Fibroblast of skin of left quadriceps (primary cell): ENCODE measurements at places on chromosomes 13 and 19.

GRCh38 chr13:113470073-113470472 is 16.8 kb upstream of the ADPRHL1 start:
- DNase-seq: no peak

- DNase-seq: no peak
Measured at GRCh38 chr19:42410371-42410770, 16.8 kb downstream of the LIPE start.

DNA sequence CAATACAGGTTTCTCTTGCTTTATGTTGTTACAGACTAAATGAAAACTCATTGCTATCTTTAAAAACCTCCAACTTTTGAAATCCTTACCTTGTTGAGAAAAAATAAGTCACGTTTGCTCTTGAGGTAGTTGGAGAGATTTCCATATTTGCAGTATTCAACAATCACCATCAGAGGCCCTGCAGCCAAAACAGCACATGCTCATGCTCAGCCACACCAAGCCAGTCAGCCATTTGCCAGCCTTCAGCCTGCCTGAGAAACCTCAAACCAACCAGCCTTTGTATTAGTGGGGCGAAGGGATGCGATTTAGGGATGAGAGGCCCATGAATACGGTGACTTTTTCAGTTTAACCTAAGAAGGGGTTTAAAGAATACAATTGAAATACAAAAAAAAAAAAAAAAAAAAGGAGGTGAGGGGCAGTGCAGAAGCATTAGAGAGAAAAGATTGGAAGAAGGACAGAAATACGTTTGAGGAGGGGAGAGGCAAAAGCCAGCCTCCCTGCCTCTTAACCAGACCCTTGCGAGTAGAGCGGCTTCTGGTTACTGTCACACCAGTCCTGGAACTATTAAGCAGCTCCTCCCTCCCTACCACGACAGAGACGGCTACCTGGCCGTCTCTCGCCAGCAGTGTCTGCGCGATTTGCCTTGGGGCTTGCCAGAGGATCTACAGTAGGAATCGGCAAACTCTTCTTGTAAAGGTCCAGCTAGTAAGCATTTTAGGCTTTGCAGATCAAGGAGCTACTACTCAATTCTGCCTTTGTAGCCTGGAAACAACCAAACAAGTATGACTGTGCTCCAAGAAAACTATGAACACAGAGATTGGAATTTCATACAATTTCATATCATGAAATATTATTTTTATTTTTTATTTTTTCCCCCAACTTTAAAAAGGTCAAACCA is 167.3 kb downstream of the FLT1 start:
- DNase-seq: no peak

DNA sequence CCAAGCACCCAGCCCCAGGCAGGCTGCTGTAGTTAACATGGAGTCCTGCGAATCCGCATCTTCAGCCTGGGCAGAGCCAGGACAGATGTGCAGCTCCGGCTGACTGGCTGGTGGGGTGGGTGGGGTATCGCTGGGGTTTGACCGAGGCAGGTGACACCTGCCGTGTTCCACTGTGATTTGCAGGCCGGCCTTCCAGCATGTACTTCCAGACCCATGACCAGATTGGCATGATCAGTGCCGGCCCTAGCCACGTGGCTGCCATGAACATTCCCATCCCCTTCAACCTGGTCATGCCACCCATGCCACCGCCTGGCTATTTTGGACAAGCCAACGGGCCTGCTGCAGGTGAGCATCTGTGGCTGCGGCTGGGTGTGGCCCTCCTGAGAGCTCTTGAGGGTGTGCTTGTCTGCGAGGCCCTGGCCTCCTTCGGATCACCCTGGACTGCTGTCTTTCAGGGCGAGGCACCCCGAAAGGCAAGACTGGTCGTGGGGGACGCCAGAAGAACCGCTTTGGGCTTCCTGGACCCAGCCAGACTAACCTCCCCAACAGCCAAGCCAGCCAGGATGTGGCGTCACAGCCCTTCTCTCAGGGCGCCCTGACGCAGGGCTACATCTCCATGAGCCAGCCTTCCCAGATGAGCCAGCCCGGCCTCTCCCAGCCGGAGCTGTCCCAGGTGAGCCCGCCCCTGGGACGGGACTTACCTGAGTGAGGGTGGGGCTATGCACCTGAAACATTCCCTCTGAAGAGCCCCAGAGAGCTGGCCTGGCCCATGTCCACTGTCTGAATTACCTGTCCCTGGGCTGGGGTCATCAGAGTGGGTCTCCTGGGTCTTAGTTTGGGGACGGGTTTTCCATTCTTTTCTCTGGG is 30.6 kb downstream of the CERS1 start:
- no peak for DNase-seq

GRCh38 chr13:108326309-108326708 is 56.8 kb downstream of the TNFSF13B start:
- DNase-seq: no peak

- no peak for DNase-seq
Measured at GRCh38 chr13:20130012-20130411, 30.8 kb downstream of the GJA3 start.

- no peak for DNase-seq
Measured at GRCh38 chr13:28299916-28300315, 161.6 kb downstream of the PAN3 start.

DNA sequence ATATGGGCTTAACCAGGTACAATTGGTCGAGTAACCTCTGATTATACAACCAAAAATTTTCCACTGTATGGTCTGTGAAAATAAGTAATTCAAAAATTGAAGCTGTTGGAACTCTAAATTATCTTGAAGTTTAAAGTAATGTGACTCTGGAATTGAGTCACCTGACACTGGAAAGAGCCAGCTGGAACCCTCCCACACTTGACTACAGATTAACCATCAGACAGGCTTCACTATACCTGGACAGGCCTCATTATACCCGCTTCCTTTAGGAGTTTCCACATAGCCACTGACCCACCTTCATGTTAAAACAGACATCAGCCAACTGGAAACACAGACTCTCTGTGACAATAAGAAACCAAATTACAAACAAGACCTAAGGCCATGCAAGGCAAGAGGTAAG is 1.3 kb downstream of the ZNF433 start:
- DNase-seq: no peak

- no peak for DNase-seq
Measured at GRCh38 chr13:45811891-45812694, 39.5 kb downstream of the SIAH3 start.

GRCh38 chr13:59437544-59438301 is 726.0 kb downstream of the DIAPH3 start:
- no peak for DNase-seq

DNA sequence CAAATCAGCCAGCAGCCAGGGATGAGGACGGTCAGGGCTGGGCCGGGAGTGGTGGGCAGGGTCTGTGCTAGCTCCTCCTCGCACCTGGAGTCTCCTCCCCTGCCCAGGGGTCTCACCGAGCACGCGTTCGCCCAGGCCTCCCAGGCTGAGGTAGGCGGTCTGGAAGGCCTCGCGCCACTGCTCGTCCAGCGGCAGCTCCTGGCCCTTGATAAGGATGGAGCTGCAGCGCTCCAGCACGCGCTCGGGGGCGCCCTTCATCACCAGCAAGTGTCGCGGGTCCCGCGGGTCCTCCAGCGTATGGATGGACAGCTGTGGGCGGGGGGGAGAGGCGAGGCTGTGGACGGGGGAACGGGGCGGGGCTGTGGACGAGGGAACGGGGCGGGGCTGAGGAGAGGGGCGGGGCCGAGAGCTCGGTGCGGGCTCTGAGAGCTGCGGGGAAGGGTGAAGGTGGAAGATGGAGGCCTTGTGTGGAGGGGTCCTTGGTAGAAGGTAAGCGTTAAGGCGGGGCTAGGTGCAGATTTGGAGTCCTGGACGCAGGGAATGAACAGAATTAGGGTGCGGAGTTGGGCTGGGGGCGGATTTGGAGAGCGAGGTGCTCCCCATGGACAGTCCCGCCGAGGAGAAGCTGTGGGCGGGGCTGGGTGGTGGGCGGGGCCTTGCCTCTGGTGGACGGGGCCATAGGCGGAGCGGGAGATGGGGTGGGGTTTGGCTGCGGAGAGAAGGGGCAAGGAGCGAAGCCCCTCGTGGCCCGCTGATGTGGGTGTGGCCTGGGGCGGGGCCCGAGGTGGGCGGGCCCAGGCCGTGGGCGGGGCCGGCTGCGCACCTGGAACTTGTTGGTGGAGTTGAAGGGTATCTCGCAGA is 5.7 kb downstream of the ATP4A start:
- peak; percentile 16 for DNase-seq

- DNase-seq: no peak
Measured at GRCh38 chr13:47726394-47726793, 274.7 kb downstream of the SUCLA2 start.

GRCh38 chr13:62337109-62337880 is 921.6 kb upstream of the PCDH20 start:
- no peak for DNase-seq

- DNase-seq: no peak
Measured at GRCh38 chr13:45468635-45469034, 3.9 kb downstream of the COG3 start.

DNA sequence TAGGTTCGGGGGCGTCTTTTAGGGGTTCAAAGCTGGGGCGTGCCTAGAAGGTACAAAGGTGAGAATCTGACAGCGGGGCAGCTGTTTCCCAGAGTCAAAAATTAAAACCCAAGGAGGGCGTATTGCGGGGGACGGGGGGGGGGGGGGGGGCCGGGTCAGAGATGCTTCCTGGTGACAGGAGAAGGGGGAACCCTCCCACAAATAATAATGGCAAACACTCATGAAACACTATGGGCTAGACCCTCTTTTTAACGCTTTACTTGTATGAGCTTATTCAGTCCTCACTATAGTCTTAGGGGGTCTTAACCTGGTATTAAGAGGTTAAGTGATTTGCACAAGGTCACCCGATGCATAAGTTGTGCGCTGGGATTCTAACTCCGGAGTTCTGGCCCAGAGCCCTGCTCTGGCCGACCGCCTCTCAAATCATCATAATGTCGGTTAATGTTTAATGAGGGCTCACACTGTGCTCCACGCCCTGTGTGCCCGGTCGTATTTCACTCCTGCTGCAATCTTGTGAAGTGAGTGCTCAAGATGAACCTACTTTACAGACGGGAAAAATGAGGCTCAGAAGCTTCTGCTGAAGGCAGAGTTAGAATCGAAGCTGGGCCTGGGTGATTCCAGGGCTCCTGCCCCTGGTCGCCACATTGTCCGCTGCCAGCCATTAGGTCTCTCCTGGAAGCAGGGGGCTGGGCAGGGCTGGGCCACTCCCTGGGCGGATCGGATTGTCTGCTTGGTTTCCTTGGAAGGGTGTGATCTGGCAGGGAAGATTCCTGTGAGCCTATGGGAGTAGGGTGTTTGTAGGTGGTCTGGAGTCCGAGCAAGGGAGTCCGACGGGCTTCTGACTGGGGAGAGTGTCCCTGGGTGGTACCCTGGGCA is 964 bp downstream of the PAK4 start:
- DNase-seq: no peak

DNA sequence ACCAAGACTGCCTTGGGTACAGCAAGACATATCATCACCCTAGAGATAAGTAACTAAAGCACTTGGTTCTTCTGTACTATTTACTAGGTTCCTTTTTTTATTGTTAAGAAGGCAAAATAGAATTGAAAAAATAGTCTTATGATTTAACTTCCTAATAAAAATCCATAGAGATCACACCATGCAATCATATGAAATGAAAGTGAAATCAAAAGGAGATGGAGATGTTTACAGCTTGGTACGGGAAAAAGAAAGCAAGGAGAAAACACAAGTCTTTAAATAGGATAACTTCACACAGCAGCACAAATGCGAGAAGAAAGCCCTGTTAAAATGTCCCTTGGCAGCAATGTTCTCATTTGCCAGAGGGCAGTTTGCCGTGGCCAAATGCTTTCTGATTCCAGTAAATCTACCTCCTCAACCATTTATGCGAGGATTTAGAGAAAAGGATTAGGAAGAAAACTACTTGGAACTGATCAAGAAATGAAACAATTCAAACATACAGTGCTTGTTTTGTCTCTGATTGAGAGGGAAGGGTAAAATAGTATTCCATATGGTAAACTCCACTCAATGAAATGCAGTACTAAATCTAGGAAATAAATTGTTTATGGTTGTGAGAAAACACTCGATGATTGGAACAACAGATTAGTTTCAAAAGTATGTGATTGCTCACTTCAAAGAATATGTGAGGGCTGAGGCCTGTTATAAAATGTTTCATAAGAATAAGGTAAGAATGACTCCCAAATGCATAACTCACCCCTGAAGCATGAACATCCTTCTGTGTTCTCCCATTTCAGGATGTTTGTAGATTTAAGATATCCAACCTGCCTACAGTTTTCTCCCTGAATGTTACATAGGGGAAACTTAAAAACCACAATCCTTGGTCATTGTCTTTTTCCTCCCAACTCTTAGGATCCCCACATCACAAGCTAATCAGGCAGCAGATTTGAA is 487.8 kb downstream of the DACH1 start:
- DNase-seq: no peak

DNA sequence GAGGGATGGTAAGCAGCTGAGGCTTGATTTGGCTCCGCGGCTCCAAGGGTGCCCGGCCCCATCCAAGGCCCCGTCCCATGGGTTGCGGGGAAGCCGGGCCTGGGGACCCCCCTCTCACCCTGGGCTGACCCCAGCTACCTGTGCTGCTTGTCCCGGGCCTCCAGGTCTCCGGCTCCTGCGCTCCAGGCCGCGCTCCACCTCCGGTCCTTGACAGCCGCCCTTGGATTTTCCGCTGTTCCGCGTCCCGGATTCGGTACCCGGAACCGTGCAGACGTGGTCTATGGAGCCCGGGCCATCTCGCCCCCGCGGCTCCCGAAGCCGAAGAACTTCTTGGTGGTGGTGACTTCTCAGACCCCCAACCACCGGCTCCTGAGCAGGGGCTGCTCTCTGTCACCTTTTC is 48.3 kb upstream of the C1QTNF9B start:
- DNase-seq: no peak

- DNase-seq: no peak
Measured at GRCh38 chr13:46951516-46951915, 54.7 kb upstream of the HTR2A start.

GRCh38 chr13:41017817-41018601 is 1.1 kb downstream of the ELF1 start:
- DNase-seq: no peak

DNA sequence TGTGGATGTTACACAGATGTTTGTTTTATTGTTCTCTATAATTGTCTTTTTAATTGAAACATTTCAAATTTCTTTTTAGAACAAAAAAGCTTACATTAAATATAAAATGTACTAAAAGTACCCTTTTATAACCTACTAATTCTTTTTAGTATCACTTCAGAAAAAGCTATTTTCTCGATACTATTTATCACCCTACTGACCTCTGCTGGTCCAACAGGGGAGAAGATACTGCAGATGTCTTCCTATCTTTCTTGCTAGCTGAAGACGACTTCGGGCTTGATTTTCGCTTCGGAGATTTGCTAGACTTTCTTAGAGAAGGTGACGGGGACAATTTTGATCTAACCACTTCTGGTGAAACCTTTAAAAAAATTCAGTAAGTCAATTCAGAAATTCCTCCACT is 42.4 kb downstream of the ZC3H13 start:
- DNase-seq: no peak
